GDM1 (cell line): ENCODE measurements at places on chromosomes 3 and 15.

GRCh38 chr3:52052831-52053306 lies 3.5 kb downstream of the DUSP7 start:
- peak; percentile 88 for DNase-seq

GRCh38 chr15:33026614-33027013 lies 167.9 kb downstream of the FMN1 start:
- DNase-seq, result no peak

- no peak for DNase-seq
Observed at GRCh38 chr3:113285226-113285625, 73.9 kb downstream of the BOC start.

DNA sequence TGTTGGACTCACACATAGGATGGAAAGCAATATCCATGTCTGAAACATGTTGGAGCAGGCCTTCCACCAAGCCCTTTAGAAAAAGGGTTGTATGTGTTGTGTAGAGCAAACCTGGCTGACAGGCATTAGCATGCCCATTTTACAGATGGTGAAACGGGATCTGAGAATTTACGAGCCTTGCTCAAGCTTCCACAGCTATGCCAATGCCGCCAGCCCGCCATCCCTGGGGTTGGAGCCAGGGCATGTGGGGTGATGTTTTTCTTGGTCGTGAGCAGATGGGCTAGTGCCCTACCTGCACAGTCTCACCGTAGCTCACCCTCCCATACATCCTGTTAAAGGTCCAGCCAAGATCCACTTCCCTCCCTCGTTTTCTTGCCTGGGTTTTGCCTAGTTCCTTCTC lies 97.5 kb upstream of the TLE3 start:
- DNase-seq, result no peak

GRCh38 chr3:70518356-70518755 lies 205.9 kb upstream of the MDFIC2 start:
- DNase-seq, result no peak
